Sciatic nerve (tissue), 2 donors: ENCODE measurements at places on chromosomes 4 and X. TPM values are rescaled to one million over a fixed set of nuclear protein-coding genes. Genes with fewer than 3 reads are reported as not detected.

GRCh38 chr4:28351826-28352225 lies 1491.2 kb downstream of the STIM2 start:
- DNase-seq, result no peak

DNA sequence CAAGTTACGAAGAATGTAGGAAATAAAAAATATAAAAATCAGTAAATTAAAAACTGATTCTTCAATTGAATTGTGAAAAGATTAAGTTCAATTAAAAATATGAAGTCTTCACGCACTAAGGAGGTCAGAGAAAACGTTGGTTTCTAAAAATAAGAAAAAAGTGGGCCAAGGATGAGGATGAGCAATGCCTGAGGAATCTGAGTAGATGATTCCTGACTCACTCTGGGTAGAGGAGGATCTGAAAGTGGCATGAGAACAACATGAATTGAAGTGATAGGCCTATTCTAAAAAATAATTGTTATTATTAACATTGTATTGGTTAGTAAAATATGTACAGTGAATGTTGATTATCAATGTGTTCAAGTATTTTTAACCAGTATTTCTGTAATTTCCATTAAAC lies 444.2 kb downstream of the GRIA2 start:
- DNase-seq, result no peak

FAM184B gene
- not detected for total RNA-seq

DNA sequence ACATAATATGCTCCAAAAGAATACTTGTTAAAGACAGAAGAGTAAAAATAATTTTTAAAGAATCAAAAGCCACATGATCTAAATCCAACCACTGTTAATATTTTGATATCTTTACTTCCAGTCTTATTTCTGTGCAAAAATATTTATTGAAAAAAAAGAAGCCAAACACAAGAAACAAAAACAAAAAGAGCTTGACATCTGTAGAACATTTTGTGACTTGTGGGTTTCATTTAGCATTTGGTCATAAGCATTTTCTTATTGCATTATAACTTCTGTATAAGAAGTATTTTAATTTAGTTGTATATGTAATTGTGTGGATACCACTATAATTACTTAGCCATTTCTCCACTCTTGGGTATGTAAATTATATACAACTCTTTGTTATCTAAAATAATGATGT lies 63.1 kb downstream of the DIPK2B start:
- DNase-seq, result no peak

DNA sequence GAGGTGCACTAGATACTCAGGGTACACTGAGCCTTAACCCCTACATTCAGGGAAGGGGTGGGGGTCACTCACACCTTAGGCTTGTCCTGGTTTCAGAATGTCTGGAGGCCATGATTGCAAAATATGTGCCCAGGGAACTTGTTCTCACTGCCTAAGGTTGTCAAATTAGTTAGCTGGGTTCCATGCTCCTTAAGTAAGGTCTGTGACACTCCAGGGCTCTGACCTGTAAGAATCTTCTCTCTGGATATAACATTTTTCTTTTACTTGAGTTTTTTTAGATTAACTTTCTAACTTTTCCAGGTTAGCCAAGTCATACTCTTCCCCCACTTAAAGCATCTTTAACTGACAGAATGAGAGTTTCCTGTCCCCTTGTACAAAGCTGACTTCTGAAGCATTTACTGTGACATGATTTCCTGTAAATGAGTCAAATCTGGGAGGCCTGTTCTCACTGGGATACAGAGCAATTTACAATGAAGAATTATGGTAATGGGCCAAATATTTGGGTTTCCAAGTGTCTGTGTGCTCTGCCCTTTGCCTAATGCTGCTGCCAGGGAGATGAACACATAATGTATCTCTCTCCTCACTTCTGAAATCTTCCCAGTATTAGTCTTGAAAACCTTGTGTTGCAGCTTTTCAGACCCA lies 101.7 kb downstream of the GATB start:
- DNase-seq, result no peak

DNA sequence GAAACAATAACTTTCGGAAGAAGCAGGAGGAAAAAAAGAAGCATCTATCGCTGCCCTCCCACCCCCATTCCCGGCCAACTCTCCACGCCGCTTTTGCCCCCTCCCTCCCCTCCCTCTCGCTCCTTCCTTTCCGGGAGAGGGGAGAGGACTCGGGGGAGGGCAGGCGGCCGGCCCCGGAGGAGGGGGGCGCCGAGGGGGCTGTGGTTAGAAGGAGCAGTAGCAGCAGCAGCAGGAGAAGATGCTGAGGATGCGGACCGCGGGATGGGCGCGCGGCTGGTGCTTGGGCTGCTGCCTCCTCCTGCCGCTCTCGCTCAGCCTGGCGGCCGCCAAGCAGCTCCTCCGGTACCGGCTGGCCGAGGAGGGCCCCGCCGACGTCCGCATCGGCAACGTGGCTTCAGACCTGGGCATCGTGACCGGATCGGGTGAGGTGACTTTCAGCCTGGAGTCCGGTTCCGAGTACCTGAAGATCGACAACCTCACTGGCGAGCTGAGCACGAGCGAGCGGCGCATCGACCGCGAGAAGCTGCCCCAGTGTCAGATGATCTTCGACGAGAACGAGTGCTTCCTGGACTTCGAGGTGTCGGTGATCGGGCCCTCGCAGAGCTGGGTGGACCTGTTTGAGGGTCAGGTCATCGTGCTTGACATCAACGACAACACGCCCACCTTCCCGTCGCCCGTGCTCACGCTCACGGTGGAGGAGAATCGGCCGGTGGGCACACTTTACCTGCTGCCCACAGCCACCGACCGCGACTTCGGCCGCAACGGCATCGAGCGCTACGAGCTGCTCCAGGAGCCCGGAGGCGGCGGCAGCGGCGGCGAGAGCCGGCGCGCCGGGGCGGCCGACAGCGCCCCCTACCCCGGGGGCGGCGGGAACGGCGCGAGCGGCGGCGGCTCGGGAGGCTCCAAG lies 1.3 kb downstream of the PCDH7 start:
- DNase-seq, result peak; percentile 59

DNA sequence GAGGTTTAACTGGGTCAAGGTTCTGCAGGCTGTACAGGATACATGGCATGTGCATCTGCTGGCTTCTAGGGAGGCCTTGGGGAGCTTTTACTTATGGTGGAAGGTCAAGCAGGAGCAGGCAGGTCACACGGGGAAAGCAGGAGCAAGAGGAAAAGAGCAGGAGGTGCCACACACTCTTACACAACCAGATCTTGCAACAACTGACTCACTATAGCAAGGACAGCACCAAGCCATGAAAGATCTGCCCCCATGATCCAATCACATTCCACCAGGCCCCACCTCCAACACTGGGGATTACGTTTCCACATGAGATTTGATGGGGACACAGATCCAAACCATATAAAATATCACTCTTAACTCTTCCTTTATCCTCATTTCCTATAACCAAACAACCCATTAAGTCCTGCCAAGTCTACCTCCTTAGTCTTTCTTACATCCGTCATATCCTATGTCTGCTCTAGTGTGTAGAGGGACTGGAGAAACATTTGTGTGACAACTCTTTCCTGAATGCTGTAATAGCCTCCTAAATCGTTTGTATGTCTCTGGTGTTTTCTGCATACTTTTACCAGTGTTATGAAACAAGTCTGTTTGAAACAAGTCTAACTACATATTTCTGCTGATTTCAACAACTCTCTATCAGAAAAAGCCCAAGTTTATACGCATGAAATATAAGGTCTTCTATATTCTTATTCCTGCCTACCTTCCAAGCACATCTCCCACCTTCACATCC lies 8.3 kb upstream of the RAP2C start:
- DNase-seq, result no peak

ERCC6L gene
- 0.09 TPM for total RNA-seq

DNA sequence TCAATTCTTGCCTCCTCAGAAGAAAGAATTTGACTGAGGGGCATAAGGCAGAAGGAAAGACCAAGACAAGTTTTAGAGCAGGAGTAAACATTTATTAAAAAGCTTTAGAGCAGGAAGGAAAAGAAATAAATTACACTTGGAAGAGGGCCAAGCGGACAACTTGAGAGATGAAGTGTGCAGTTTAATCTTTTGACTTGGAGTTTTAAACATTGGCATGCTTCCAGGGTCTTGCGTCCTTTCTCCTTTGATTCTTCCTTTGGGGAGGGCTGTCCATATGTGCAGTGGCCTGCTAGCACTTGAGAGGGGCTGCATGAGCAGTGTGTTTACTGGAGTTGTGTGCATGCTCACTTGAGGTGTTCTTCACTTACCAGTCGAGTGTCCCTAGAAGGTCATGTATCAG lies 275.8 kb upstream of the IL1RAPL1 start:
- DNase-seq, result no peak

DNA sequence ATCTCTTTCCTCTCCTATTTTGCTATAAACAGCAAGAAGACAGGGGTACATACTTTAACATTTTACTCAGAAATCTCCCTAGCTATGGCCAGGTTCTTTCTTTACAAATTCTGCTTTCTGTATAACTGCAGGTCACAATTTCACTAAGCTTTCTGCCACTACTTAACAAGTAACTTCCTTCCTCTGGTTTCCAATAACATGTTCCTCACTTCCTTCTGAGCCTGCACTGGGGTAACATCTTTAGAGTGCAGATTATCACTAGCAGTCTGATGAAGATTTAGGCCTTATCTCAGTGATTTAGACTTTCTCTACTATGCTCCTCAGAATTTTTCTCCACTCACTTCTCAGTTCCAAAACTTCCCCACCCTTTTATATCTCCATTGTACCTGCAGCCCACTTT lies 1930.5 kb upstream of the AGA start:
- DNase-seq, result no peak

DNA sequence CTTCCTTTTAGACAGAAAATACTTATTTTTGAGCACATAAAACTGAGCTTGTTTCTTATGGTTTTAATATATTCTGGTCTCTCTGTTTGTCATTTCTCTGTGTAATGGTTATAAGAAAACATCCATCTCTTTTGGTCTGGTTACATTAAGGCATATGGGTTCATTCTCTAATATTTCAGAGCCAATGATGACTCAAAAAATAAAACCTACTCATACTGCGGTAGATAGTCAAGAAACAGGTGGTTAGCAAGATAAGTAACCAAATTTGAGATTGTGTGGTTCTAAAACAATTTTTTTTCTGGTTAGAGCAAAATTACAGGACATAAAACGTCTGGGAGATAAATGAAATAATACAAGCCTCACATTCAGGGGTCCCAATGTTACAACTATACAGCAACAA lies 654.5 kb downstream of the STIM2 start:
- DNase-seq, result no peak

- DNase-seq, result no peak
Measured at GRCh38 chrX:72270316-72270866, 6.7 kb downstream of the RPS4X start.

FABP2 gene
- not detected for total RNA-seq

TMEM156 gene
- 0.62 TPM for total RNA-seq

CENPVL1 gene
- total RNA-seq, result not detected

TLR3 gene
- 15.2 TPM for total RNA-seq

GRCh38 chr4:182261651-182262223 lies 18.5 kb downstream of the TENM3 start:
- no peak for DNase-seq

- no peak for DNase-seq
Measured at GRCh38 chrX:120299928-120300327, 11.3 kb downstream of the TMEM255A start.

GRCh38 chr4:22556495-22556894 lies 40.6 kb upstream of the ADGRA3 start:
- DNase-seq, result no peak

- no peak for DNase-seq
Measured at GRCh38 chr4:73922766-73923630, 53.8 kb downstream of the CXCL1 start.

GRCh38 chr4:185062606-185063005 lies 44.3 kb downstream of the HELT start:
- no peak for DNase-seq

TIGD4 gene
- 1.6 TPM for total RNA-seq

GRCh38 chr4:15544248-15544729 lies 74.6 kb downstream of the CC2D2A start:
- no peak for DNase-seq

TXLNG gene
- total RNA-seq, result 17.3 TPM

ATRX gene
- total RNA-seq, result 141 TPM

DNA sequence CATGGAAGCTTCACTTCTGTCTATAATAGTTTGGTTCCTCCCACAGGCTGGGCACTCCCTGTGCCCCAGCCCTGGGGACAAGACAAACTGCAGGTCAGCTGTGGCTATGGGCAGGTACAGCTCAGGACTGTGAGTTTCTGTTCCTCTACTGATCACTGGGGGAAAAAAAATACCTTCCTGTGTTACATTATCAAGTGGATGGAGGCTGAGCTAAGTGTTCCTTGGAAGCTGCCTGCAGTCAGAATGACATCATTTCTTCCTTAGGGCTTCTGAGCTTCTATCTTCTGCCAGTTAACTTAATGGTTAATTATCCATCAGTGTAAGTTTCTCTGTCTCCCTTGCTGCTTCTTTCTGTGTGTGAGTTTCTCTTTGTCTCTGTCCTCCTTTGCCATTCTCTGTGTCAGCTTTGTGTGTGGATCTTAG lies 4.6 kb downstream of the RAB33A start:
- no peak for DNase-seq

DNA sequence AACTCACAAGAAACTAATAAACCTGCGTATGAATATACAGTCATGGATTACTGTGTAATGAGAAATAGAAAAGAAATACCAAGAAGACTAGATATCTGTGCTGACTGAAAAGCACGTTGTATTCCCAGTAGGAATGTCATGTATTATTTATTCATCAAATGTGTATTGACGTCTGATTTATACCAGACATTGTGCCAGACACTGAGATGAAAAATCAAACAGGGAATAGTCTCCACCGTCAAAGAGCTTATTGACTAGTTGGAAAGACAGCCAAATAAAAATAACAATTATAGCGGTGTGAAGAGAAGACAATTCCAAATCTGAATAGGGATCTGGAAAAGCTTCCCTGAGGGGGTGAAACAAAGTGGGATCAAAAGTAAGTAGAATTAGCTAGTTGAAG lies 687.6 kb downstream of the C4orf33 start:
- no peak for DNase-seq

EDA gene
- total RNA-seq, result 9.2 TPM

GRCh38 chr4:152705903-152706302 lies 26.1 kb upstream of the TMEM154 start:
- DNase-seq, result no peak

RS1 gene
- not detected for total RNA-seq
